ENCODE measurements at places on chromosomes 7 and 10.

- no peak for DNase-seq
Measured at GRCh38 chr7:73618538-73618937, 5.8 kb downstream of the MLXIPL start.

DNA sequence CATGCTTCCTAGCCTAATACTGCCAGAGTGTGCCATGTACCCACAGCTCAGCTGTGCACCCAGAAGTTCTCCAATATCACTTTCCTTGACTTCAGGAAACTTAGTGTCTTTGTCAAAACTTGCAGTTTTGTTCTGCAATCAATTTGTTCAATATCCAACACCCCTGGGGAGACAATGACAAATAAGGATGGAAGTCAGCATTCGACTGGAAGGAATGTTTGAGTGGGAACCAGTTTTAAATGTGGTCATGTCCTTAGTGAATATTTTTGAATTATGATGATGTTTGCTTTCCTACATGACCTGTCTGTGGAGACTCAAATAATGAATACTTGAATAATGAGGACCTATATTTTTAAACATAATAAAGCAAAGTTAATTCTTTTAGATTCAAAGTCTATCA is 112.0 kb downstream of the ANK3 start:
- DNase-seq: no peak

- no peak for DNase-seq
Measured at GRCh38 chr10:113628607-113629153, 35.2 kb downstream of the NRAP start.

- no peak for DNase-seq
Measured at GRCh38 chr7:142478479-142479220, 220.8 kb upstream of the PRSS58 start.
